ENCODE measurements at places on chromosomes 7 and 10. TPM values are rescaled to one million over a fixed set of nuclear protein-coding genes. Genes with fewer than 3 reads are reported as not detected.

The SHTN1 gene
- 3.1 TPM for total RNA-seq

The TUBAL3 gene
- 0.26 TPM for total RNA-seq

The AKR1E2 gene
- total RNA-seq = 4.2 TPM

The LRRD1 gene
- 0.13 TPM for total RNA-seq

The NPFFR1 gene
- not detected for total RNA-seq

The GRM3 gene
- total RNA-seq = not detected

The OR9A2 gene
- 0.26 TPM for total RNA-seq

The CCDC201 gene
- not detected for total RNA-seq

The TBX20 gene
- not detected for total RNA-seq

The BAIAP2L1 gene
- total RNA-seq = 22.4 TPM

The NRG3 gene
- total RNA-seq = not detected

The EDRF1 gene
- total RNA-seq = 15.5 TPM

The CYP2E1 gene
- under 0.01 TPM for total RNA-seq

The AS3MT gene
- 2.1 TPM for total RNA-seq

The STEAP1 gene
- total RNA-seq = 12.7 TPM

The WASL gene
- total RNA-seq = 15.0 TPM

The PLAC9 gene
- total RNA-seq = not detected

The DYNC1I1 gene
- total RNA-seq = not detected

The AMZ1 gene
- total RNA-seq = not detected

The TMEM72 gene
- total RNA-seq = not detected

The RBP4 gene
- not detected for total RNA-seq

The ZMIZ1 gene
- 9.0 TPM for total RNA-seq

The CHN2 gene
- not detected for total RNA-seq

The INTS15 gene
- 7.0 TPM for total RNA-seq

The CAMK2B gene
- total RNA-seq = not detected

The PODXL gene
- 0.53 TPM for total RNA-seq

The CDK5 gene
- total RNA-seq = 12.4 TPM

The CABCOCO1 gene
- total RNA-seq = not detected

The GNGT1 gene
- not detected for total RNA-seq

The TOMM7 gene
- 172 TPM for total RNA-seq

The NHLRC2 gene
- total RNA-seq = 9.5 TPM

The DHX32 gene
- 37.6 TPM for total RNA-seq

The GIMAP8 gene
- total RNA-seq = under 0.01 TPM

The PRPS1L1 gene
- total RNA-seq = not detected

The OR13A1 gene
- total RNA-seq = not detected

The MRPS33 gene
- 25.3 TPM for total RNA-seq

The RNLS gene
- total RNA-seq = 6.7 TPM

The FAM170B gene
- not detected for total RNA-seq

The BICC1 gene
- 1.1 TPM for total RNA-seq

The UNCX gene
- not detected for total RNA-seq

The PPP1R17 gene
- not detected for total RNA-seq

The PLPP4 gene
- 0.13 TPM for total RNA-seq

The CNPY1 gene
- total RNA-seq = not detected

The MKI67 gene
- total RNA-seq = 0.26 TPM

The KEL gene
- total RNA-seq = not detected

The MUC12 gene
- under 0.01 TPM for total RNA-seq

The MYO3A gene
- total RNA-seq = not detected
